ENCODE measurements at places on chromosomes 16 and 17. TPM values are rescaled to one million over a fixed set of nuclear protein-coding genes. Genes with fewer than 3 reads are reported as not detected.

DNA sequence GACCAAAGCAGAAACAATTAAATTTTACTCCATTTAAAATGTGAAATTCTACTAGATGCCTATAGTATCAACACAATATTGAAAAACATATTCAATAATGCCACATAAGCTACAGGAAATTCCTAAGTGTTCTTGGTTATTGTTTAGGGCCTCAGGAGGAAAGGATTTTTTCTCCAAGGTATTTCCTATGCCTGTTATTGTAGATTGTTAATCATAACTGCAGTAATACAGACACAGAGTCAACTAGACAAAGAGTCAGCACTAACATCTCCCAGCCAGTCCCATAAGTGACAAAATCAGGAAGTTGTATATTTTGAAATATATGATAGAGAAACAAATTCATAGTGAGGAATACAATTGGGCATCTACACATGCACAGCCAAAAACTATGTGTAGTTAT lies 782.7 kb upstream of the KIF2B start:
- DNase-seq: no peak

DNA sequence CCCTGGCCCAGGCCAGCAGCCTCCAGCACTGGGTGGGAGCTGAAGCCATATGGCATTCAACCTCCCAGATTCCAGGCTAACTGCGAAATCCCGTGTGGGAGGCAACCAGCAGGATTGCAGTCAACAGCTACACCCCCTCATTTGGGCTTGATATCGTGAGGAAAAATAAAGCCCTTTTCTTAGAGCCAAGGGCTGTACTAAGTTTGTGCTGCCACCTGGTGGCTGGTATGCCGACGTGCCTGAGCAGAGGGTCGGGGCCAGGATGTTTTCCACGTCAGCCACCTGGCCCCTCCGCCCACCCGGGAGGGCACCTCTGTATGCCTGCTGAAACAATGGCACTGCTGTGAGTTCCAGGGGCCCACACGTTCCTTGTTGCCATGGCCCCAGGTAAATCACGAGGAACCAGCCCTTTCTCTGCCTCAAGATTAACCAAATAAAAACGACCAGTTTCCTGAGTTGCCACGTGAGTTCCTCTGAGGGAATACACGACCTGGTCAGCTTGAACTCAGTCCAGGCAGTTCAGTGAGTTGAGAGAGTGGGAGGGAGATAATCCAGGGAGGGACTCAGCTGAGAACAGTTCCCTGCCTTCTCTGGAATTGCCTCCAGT lies 9.0 kb downstream of the TMEM98 start:
- peak; percentile 77 for DNase-seq

Gene SOX8
- total RNA-seq: 0.33 TPM

- no peak for DNase-seq
These were observed 8.4 kb downstream of the YWHAE start for GRCh38 chr17:1391577-1391976.

DNA sequence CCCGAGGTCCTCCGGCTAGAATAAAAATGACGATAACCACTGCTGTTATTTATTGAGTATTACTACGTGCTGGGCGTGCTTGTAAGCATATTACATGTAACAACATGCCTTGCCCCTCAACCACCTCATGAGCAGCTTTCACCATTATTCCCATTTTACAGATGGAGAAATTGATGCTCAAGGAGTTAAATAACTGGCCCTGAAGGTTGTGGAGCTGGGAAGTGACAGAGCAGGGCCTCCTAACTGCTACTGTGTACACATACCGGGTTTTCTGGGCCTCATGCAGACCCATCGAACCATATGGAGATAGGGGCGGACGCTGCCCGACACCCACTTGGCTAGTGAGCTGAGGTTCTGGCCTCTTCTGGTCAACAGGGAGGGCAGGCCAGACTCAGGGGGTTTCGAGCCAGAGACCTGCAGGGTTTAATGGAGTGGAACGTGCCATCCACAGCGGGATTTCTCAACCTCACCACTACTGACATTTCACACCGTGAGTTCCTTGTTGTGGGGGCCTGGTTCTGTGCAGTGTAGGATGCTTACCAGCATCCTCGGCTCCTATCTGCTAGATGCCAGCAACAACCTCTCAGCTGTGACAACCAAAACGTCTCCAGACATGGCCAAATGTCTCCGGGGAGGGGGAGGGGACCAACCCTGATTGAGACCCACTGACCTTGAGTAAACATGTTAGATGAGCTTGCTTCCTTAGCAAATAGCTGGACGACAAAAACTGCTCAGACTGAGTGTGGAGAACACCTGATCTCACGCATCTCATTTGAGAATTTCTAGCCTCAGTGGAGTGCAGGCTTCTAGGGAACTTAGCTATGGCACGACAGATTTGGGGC lies 432.0 kb downstream of the SLC39A11 start:
- DNase-seq: no peak

Gene NAGS
- 2.5 TPM for total RNA-seq

All from fibroblast of the aortic adventitia (primary cell).